IPS DF 19.7 (cell line): ENCODE measurements at places on chromosomes 4 and X.
A peak's percentile ranks its signal among the peaks of the same experiment; 100 is the strongest.

- no peak for DNase-seq
Observed at GRCh38 chr4:153248641-153249198, 44.5 kb downstream of the TRIM2 start.

- DNase-seq: no peak
Observed at GRCh38 chr4:86967073-86967472, 32.3 kb downstream of the AFF1 start.

DNA sequence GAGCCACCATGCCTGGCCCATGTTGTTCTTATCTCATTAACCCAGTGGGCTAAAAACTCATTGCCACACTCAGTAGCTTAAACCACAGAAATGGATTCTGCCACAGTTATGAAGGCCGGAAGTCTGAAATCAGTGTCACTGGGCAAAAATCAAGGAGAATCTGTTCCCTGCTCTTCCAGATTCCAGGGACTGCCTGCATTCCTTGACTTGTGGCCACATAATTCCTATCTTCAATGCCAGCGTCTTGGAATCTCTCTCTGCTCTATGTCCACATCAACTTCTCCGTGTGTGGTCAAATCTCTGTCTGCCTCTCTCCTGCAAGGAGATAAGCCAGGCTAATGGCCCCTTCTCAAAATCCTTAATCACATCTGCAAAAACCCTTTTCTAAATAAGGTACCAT lies 4.1 kb upstream of the WFS1 start:
- DNase-seq: no peak

DNA sequence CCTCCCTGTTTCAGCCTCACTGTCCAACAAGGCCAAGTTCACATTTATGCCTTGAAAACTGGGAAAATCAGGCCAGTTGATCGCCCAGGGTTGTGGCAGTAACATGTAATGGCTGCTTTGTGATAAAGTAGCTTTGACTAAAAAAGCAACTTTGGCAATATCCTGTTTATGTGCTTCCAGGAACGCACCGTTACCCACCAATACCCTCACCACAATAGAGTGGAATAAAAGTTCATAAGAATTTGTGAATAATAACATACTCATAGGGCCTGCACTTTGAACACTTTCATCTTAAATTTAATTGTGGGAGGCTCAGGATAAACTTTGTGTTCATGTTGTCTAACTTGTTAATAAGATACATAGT lies 80.7 kb upstream of the MAML3 start:
- no peak for DNase-seq

DNA sequence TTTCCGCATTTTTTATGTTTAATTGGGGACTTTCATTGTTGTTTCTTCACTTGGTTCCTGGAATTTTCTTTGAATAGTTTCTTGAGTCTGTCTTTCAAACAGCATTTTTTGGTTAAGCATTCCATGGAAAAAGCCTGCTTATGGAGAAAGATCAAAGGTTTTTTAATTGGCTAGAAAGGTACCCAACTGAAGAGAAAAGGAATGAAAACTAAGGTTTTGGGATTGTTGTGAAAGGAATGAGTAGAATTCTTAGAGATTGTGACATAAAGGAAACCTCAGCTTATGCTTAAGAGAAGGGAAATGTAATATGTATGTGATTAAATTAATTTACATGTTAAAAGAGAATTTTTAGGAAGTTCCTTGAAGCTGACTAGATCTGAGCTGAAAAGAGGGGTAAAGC lies 82.8 kb downstream of the CCKAR start:
- no peak for DNase-seq

- DNase-seq: peak; percentile 1
Observed at GRCh38 chr4:60805500-60806313, 394.4 kb upstream of the ADGRL3 start.
